ENCODE measurements at places on chromosomes 4 and X.

GRCh38 chr4:109179061-109179460, 123.4 kb downstream of the COL25A1 start:
- DNase-seq, result no peak

DNA sequence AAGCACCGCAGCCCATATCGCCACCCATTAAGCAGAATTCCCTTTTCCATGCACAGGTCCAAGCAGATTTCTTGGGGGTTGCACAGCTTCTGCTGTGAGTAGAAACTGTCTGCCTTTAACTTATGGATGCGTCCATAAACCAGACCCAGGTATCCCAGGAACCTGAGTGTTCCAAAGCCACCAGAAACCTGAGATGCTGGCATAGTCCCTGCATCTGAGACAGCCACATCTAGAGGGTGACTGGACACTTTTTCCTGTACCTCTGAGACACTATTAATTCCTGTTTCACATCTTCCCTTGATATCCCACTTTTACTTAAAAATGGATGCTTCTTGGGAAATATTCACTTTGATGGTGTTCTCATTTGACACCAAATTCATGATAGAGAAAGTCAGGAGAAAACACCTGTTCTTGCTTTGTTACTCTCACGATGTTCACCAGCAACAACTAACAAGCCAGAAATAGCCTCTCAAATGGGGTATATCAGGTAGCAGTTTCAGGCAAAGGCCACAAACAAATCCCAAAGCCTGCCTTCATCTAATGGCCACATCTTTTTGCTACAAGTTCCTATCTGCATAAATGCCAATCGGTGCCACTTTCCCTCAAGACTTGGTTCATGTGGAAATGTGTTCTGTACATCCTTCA, 45.5 kb upstream of the PRDX4 start:
- DNase-seq, result no peak

- DNase-seq, result no peak
Measured at GRCh38 chr4:82801910-82802521, 3.4 kb upstream of the SCD5 start.

GRCh38 chr4:152537881-152538280, 2.0 kb upstream of the FBXW7 start:
- DNase-seq, result no peak

GRCh38 chrX:153645921-153646488, 998 bp upstream of the DUSP9 start:
- DNase-seq, result no peak

GRCh38 chr4:10944321-10944720, 259.8 kb upstream of the CLNK start:
- DNase-seq, result no peak

- no peak for DNase-seq
Measured at GRCh38 chr4:116501954-116502353, 583.4 kb downstream of the TRAM1L1 start.

DNA sequence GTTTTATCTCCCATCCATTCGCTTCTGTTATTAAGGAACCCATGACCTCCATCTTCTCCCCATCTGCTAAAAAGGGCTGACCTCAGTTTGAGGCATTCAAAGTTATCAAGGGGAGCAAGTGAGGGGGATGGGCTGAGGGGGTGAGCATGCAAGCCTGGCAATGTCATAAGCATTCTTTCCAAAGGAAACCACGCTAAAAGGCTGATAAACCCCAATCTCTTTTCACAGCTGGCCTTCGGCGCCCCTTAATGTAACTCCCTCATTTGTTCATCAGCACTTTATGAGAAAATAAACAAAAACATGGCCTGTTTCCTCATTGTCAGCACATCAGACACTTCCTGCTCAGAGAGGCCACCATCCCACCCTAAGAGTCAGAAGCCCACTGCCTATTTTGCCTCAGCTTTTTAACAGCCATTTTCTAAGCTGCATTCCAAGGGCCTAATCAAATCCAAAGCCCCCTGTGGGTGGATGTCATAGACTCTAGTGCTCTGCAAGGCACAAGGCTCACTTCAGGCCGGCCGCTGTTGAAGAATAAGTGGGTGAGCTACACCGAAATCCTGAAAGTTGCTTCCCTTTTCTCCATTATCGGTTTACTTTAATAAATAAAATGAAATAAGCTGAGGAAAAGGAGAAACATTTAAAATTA, 92.0 kb upstream of the SRD5A3 start:
- no peak for DNase-seq

- DNase-seq, result no peak
Measured at GRCh38 chr4:86611757-86612156, 17.6 kb downstream of the PTPN13 start.

GRCh38 chr4:7417639-7418038, 17.1 kb downstream of the PSAPL1 start:
- DNase-seq, result no peak

DNA sequence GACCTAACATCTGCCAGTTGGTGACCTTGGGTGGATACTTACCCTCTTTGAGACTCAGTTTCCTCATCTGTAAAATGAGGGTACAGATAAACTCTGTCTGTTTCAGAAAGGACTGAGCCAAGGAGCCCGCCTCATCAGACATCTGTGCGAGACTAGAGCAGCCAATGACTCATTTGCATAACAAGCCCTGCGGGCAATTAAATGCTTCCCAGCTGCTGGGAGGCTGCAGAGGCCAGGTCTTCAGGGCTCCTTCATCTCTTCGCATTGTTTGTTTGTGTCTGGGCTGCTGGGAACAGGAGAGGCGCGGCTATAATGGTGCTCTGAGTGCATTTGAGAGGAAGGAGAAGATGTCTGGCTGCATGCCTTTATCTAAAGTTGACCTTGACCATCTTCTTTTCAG, 85.0 kb downstream of the ADRA2C start:
- peak; percentile 29 for DNase-seq

- DNase-seq, result peak; percentile 45
Measured at GRCh38 chr4:107391630-107392028, 328.4 kb downstream of the PAPSS1 start.

- DNase-seq, result no peak
Measured at GRCh38 chrX:66915893-66916292, 277.0 kb upstream of the EDA2R start.

GRCh38 chr4:835148-836002, 9.4 kb upstream of the CPLX1 start:
- no peak for DNase-seq

DNA sequence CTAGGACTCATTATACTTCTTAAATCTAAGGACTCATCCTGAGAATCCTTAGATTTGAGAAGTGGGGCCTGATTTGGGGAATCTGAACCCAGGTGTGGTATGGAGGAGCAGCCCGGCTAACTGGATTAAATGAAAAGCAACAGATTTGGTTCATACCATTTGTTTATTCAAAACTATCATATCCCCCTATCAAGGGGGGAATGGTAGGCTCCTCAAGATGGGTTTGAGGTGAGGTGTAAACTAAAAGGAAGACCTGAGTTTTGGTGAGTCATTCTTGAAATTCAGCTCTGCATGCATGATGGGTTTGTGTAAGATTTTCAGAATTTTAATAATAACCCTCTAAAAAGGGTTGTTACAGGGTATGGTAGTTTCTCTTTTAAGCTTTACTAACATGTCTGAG, 53.4 kb downstream of the CASP6 start:
- DNase-seq, result no peak

- peak; percentile 89 for DNase-seq
Measured at GRCh38 chr4:38150766-38151165, 190.6 kb downstream of the PTTG2 start.

DNA sequence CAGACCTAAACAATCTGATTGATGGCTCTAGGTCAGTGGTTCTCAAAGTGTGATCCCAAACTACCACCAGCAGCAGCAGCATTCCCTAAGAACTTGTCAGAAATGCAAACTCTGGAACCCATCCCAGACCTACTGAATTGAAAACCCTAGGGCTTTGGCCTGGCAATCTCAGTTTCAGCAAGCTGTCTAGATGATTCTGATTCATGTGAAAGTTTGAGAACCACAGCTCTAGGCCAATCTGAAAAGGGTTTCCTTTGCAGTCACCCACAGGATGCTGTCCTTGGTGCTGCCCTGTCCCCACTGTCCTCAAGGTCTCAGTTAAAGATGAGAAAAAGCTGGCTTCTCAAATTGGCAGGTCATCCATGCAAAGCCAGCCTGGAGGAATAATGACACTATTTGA, 34.8 kb downstream of the SMPX start:
- peak; percentile 31 for DNase-seq

GRCh38 chrX:47215291-47215900, 3.1 kb upstream of the CDK16 start:
- no peak for DNase-seq

GRCh38 chr4:73922766-73923630, 53.8 kb downstream of the CXCL1 start:
- DNase-seq, result peak; percentile 55

DNA sequence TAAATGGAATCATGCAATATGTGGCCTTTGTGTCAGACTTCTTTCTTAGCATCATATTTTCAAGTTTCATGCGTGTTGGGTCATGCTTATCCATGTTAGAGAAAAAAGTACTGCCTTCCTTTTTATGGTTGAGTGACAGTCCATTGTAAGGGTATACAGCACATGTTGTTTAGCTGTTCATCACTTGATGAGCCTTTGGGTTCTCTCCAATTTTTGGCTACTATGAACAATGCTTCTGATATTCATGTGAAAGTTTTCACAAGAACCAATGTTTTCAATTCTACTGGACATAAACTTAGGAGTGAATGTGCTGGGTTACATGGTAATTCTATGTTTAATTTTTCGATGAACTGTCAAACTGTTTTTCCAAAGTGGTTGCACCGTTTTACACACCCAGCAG, 28.1 kb upstream of the LNX1 start:
- DNase-seq, result no peak

DNA sequence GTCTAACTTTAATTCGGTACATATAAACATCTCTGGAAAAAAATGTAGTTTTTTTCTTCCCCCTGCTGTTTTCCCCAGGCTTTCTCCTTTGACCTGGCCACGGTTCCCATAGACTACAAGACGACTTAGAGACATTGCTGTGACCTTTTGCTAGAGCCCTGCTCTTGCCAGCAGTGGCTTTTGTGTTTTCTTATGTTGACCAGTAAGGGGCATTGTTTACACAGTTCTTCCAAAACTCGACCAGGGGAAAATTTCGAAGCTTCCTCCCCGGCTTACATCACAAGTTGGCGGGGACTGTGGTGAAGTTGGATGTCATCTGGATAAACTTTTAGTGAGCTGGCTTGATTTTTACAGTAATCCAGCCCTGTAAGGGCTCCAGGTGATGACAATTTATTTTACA, 9.3 kb downstream of the CCDC160 start:
- no peak for DNase-seq

DNA sequence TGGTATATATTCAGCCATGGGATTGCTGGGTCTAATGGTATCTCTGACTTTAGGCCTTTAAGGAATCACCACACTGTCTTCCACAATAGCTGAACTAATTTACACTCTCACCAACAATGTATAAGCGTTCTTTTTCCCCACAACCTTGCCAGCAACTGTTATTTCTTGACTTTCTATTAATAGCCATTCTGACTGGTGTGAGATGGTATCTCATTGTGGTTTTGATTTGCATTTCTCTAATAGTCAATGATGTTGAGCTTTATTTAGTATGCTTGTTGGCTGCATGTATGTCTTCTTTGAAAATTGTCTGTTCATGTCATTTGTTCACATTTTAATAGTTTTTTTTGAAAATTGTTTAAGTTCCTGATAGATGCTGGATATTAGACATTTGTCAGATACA, 235.2 kb downstream of the HEPH start:
- DNase-seq, result no peak

- DNase-seq, result no peak
Measured at GRCh38 chr4:176793060-176793605, 411 bp upstream of the VEGFC start.

- peak; percentile 13 for DNase-seq
Measured at GRCh38 chrX:108224727-108225621, 133.4 kb downstream of the ATG4A start.

- DNase-seq, result no peak
Measured at GRCh38 chr4:128862608-128863311, 53.3 kb downstream of the JADE1 start.

GRCh38 chrX:125172531-125172930, 147.1 kb upstream of the TEX13C start:
- DNase-seq, result no peak

- DNase-seq, result no peak
Measured at GRCh38 chr4:140240237-140240636, 86.3 kb upstream of the MAML3 start.

GRCh38 chr4:64584981-64585557, 175.8 kb upstream of the TECRL start:
- peak; percentile 12 for DNase-seq

GRCh38 chr4:26779224-26779623, 81.4 kb upstream of the STIM2 start:
- no peak for DNase-seq

- peak; percentile 80 for DNase-seq
Measured at GRCh38 chr4:101200561-101200960, 146.8 kb downstream of the PPP3CA start.

DNA sequence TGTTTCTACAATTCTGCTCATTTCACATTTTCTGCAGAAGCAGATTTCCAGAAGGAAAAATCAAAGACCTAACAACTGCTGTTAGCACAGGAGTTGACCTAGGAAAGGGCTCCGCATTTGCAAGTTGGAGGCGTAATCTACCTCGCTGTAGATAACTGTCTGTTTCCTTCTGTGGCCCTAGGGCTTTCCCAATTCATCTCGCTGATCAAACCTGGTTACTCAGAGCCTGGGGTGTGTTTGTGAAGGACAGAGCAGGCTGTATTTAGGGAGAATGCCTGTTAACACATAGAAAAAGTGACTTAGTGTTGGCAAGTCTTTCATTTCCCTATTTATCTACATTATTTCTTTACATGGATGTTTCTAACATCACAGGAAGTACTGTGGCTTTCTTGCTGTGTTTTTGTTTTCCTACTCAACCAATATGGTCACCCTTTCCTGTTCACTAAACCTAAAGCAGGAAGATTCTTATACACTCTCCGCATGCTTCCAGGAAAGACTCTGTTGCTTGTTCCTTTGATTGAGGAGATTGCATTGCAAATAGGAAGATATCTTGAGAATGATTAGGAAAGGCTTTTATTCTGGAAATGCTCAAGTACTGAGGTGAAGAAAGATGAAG, 40.5 kb downstream of the AGA start:
- DNase-seq, result no peak

GRCh38 chrX:68837119-68837518, 8.3 kb downstream of the EFNB1 start:
- DNase-seq, result no peak

- no peak for DNase-seq
Measured at GRCh38 chrX:10106806-10107205, 50.0 kb upstream of the CLCN4 start.

GRCh38 chrX:70969635-70970481, 39.0 kb upstream of the SLC7A3 start:
- no peak for DNase-seq

DNA sequence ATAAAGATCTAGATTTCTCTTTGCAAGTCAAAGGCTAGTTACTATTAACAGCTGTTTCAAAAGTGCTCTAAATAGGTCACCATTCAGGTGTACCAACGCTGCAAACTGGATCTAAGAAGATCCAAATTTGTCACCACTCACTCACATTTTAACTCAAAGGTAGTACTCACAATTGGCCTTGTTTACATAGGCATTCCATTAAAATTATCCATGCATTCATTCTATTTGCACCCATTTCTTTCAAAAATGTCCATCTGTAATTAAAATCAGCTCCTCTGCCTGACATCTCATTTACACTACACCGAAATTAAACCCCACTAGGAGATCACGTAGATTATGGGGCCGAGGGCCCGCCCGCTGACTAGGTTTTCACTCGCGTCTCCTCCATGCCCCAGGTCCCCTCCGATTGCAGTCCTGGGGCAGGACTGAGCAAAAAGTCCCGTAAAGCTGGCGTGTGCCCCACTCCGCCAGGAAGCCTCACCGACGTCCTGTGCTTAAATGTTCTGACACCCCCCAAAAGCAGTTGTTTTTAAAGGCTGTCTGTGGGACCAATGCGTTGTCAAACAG, 1.3 kb upstream of the ING2 start:
- no peak for DNase-seq

Measured in fibroblast of skin of abdomen (primary cell).